Stimulated activated CD8-positive, alpha-beta memory T cell treated with anti-CD3 and anti-CD28 coated beads, Interleukin-7, amount 100 ng/mL, for 24 hours (primary cell): ENCODE measurements at places on chromosomes 7 and 10.

DNA sequence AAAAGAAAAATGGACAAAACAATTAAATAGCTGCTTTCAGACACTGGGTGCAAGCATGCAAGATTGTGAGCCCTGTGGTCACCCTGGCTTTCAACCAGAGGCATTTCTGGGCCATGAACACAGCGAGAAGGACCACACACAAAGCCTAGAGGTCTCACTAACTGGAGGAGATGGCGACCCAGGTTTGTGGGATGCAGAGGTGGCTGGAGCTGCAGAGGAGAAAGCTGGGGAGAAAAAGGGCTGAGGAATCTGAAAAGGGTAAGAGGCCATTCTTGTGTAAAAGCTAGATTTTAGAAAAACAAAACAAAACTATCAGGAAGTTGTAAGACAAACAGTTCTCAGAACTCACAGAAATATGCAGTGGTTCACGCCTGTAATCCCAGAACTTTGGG is 30.1 kb upstream of the PTPRN2 start:
- DNase-seq, result no peak

GRCh38 chr10:102118867-102119266 is 1.3 kb downstream of the LDB1 start:
- DNase-seq, result no peak

- no peak for DNase-seq
These were observed 189.3 kb downstream of the ABCA13 start for GRCh38 chr7:48360574-48360973.

GRCh38 chr7:16651396-16652239 is 5.6 kb downstream of the BZW2 start:
- no peak for DNase-seq

- DNase-seq, result no peak
These were observed 35.7 kb downstream of the POLR3A start for GRCh38 chr10:77993620-77994019.

- no peak for DNase-seq
These were observed 53.6 kb upstream of the AGR3 start for GRCh38 chr7:16935341-16935735.

- no peak for DNase-seq
These were observed 48.7 kb downstream of the GPR141 start for GRCh38 chr7:37732253-37732652.

- no peak for DNase-seq
These were observed 158.9 kb downstream of the EGFR start for GRCh38 chr7:55177589-55178261.

- no peak for DNase-seq
These were observed 368.1 kb downstream of the RPS24 start for GRCh38 chr10:78401624-78402367.

GRCh38 chr10:78755877-78756455 is 312.8 kb upstream of the ZMIZ1 start:
- DNase-seq, result no peak

DNA sequence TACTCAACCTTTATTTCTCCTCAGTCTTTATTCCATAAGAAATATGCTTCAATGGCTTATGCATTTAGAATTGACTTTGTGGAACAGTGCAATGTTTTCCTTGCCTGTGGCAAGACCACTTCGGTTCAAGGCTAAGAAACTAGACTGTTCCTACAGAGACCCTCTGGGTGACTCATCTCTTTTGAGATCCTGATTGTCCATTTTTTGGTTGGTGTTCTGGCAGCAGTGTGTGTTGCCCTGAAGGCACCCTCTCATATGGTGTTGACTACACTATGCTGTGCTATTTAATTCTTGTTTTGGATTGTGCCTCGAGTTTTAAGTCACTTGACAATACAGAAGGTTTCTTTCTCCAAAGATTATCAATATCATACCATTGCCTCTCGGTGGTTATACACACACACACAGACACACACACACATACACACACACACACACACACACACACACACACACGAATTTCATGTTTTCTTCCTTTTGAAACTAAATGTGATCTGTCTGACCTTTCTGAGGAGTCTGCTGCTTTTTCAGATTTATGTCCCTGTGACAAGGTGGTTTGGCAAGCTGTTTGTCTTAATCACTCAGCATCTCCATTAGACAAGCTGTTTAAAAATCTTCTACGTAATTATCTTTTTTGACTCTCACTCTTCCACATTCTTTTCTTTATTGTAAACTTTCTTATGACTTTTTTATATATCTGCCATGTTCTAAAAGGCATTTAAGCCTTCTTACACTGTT is 187.2 kb downstream of the VTI1A start:
- DNase-seq, result no peak

GRCh38 chr7:90586091-90586490 is 10.0 kb upstream of the CDK14 start:
- DNase-seq, result no peak

GRCh38 chr7:142968229-142968628 is 6.1 kb upstream of the KEL start:
- DNase-seq, result no peak

GRCh38 chr10:132355297-132355696 is 23.3 kb downstream of the LRRC27 start:
- no peak for DNase-seq

- no peak for DNase-seq
These were observed 332.6 kb upstream of the TPK1 start for GRCh38 chr7:145168427-145168826.

DNA sequence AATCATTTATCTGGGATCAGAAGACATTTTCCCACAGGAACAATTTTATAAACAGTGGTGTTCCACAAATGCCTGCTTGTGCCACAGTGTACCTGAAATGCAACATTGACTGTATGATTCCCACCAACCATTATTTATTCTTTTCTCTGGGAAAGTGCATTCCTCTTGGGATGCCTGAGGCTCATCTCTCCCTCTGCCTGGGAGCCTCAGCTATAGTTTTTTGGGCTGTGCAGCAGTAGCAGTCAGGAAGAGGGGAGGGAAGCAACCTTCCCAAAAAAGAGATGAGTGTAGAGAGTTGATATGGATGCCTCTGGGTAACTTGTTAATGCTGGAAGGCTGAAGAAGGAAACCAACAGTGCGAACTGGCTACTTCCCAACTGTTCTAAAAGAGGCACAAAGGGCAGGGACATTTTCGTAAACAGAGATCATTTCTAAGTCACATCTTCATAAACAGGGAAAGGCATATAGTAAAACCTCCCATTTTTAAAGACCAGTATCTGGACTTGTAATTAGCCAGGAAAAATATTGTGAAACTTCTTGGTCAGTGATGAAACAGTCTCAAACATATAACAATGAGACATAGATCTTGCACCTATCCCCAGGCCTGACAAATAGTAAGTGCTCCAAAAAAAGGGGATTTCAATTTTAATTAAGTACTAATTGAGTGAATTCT is 1.4 kb upstream of the CALD1 start:
- no peak for DNase-seq

GRCh38 chr10:26951650-26952049 is 90.9 kb upstream of the ABI1 start:
- no peak for DNase-seq

DNA sequence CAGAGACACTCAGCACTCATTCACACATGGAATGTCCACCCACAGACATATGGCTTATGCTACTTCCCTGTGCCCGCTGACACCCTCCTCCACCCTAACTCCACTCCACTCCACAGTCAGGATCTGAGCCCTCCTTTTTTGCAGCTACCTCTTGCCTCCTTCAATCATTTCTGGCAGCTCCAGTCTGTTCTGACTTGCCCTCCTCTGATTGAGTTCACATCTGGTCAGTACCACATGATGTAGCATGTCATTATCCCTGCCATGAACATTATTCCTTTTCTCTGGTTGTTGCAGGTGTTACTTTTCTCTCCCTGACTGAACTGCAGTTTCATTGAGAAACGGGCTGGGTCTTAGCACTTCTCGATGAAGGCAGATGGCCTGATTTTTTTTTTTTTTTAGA is 130.1 kb upstream of the EGR2 start:
- no peak for DNase-seq

GRCh38 chr7:111255576-111255975 is 164.6 kb downstream of the LRRN3 start:
- DNase-seq, result no peak

DNA sequence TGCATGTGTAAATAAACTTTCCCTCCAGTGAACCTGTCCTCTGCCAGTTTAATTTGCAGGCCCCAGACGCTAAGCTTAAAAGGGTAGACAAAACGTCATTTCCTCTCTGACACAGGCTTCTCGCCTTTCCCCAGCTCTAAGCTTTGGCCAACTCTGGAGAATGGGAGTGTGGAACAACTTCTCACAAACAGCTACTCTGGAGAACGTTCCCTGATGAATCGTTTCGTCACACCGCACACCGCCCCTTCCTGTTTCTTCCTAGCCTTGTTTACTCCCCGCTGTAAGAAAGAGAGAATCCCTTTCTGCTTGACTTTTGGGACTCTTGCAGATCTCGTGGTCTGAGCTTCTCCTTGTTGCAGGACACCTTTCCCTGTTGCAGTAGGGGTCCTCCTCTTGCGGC is 564.2 kb downstream of the TCERG1L start:
- DNase-seq, result no peak

DNA sequence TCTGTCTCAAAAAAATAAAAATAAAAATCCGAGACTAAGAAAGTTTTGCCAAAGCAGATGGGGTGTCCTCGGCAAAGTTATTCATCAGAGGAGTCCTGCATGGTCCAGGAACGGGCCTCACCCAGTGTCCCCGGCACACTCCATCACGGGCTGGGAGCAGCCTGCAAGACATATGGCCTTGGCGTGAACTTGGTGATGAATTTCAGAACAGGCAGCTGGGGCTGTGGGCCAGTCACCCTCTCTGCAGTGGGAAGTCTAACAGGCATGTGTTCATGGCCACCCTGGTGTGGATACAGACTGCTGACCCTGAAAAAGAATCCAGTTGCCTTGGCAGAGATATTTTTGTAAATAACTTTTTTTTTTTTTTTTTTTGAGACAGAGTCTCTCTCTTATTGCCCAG is 34.7 kb downstream of the NPTX2 start:
- DNase-seq, result no peak

GRCh38 chr7:69245646-69246045 is 352.6 kb upstream of the AUTS2 start:
- no peak for DNase-seq

DNA sequence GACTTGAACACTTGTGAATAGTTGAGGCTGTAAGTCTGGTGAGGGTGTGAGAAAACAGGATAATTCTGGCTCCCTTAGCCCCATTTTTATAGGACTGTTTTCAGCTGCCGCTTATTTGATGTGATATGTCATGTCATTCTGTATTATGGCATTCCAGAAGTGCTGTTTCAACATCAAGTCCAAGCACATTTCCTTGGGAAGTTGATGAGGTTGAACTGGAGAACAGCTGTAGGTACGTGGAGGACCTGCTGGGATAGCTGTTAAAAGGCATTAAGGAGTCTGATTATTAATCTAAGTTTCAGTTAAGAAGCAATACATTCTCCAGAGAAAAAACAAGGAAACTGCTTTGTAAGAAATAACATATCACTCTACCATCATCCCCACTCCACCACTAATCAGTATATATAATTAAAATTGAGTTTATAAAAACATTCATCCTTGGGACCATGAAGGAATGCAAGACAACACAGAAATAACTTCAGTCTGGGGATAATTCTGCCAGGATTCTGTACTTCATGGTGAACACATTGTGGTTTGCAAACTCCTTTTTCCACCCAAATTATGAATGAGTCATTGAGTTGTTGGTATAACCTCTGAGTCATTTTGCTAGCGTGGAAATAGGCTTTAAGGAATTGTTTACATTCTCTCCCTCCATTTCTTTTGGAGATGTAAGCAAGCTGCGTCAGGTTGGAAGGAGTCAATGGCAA is 39.9 kb upstream of the TMEM229A start:
- DNase-seq, result no peak

DNA sequence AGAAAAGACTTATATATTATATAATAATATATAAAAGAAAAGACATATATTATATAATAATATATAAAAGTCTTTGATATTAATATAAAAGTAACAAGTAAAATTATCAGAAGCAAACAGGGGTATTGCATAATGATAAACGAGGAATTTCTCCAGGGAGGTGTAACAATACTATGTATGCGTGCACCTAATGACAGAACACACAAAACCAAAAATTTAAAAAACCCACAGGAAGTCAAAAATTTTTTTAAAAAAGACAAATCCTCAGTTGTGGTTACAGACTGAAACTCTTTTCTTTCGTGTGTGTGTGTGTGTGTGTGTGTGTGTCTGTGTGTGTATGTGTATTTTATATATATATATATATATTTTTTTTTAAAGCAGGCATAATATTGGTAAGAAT is 279.2 kb upstream of the DPP6 start:
- no peak for DNase-seq

DNA sequence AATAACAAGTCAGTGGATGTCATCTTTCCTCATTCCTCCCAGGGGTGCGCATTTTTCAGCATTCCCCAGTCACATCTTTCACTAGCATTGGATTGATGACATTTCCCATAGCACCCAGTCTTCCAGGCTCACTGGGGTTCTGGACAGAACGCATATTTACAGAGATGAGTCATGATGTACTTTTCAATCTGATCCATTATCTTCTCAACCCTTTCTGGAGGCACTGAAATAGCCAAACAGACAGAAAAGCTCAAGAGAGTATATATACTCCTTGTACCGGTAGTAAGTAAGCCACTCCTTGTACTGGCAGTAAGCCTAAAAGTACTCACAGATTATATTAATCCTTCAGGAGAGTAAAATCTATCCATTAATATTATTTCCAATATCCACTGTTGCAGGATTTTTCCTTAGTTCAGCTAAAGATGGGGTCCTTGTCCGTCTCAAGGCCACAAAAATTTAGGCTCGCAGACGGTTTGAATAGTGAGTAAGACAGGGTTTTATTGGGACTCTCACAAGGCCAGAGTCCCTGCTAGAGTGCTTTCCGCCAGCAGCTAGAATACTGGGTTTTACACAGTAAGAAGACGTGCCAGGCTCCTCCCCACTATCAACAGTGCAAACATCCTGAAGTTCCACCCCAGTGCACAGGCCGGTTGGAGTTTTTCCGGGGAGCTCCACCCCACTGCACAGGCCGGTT is 60.8 kb downstream of the MDH2 start:
- no peak for DNase-seq

DNA sequence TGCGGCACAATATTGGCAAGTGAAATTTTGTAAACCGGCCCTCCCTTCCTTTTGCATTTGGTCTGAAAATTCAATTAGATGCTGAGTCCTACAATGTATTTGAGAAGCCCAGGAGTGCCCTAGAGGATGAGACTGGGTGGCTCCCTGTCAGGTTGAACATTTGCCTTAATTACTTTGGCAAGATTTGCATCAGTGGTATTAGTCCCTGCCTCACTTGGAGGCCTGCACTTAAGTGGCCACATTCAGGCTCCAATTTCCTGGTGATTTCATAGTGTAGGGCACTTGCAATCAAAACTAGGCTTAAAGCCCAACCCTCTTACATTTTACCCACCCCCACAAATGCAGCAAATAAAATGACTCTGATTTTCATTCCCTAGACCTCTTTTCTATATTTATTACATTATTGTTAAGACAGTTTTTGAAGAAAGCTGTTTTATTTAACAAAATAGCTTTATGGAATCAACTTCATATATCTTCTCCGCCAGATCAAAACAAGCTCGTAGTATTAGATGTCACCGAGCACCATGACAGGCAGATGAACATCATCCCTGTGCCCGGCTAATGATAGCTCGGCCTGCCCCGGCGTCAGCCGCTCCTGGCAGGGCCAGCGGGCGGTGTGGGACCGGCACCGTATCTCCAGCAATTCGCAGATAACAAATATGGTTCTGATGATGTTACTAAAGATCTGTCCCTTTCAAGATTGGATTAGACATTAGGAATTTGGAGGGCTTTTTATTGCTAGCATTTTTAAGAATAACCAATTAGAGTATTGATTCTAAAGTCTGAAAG is 73.6 kb downstream of the EGFR start:
- no peak for DNase-seq
